ENCODE measurements at places on chromosomes 6 and 20. TPM values are rescaled to one million over a fixed set of nuclear protein-coding genes. Genes with fewer than 3 reads are reported as not detected.

SAMD10 gene
- total RNA-seq: 5.6 TPM

FOXC1 gene
- total RNA-seq: 8.7 TPM

GRCh38 chr6:169529931-169530751 is 171.7 kb downstream of the WDR27 start:
- no peaks in the 10 kb centered on the region for H3K27me3 ChIP-seq
- peak overlapping the region; percentile 68 for H3K27ac ChIP-seq
- peaks cover 32% of the 10 kb centered on the region for H3K4me1 ChIP-seq
- no peak overlapping the region for H3K4me3 ChIP-seq
- no peaks in the 10 kb centered on the region for H3K36me3 ChIP-seq

DNA sequence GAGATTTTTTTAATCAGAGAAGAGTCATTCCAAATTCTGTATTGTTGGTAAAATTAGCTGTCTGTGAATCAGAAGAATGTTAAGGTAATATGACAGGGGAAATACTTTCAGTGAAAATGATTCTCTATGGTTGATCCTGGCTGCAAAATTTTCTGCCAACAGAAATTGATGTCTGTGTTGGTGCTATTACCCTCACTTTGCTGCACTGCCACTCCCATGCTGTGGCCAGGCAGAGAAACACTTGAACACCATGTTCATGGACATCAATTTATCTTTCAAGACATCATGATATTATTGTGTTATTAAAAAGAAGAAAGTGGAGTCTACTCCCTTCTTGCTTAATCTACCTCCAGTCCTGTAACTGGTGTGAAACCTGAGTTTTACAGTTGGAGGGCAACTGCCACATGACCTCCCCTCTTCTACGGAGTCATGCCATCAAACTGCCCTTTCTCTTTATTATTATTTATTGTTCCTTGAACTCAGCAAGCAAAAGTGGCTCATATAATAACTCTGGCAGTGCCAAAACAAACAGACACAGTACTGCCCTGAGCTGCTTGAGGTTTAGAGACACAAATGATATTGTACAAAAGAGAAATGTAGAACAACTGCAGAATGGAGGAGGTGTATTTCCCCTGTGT is 288.0 kb upstream of the JAG1 start:
- no peaks in the 10 kb centered on the region for H3K27me3 ChIP-seq
- no peak overlapping the region for H3K4me3 ChIP-seq
- no peaks in the 10 kb centered on the region for H3K4me1 ChIP-seq
- DNase-seq: no peak
- no peaks in the 10 kb centered on the region for H3K36me3 ChIP-seq

DNA sequence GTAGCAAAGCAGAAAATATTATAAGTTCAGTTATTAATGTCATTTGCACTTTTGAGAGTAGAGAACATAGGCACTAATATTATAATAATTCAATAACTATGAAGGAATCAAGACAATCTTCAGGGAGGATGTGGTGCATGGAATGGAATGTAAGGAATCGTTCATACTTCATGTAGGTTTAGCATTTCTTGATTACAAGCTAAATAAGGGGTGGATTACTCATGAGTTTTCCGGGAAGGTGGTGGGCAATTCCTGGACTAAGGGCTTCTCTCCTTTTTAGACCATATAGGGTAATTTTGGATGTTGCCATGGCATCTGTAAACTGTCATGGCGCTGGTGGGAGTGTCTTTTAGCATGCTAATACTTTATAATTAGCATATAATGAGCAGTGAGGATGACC is 9.1 kb upstream of the BTNL2 start:
- DNase-seq: no peak
- peaks cover 10% of the 10 kb centered on the region for H3K4me1 ChIP-seq
- no peaks in the 10 kb centered on the region for H3K27me3 ChIP-seq
- peak overlapping the region; percentile 29 for H3K4me3 ChIP-seq
- no peaks in the 10 kb centered on the region for H3K36me3 ChIP-seq

GRCh38 chr6:13260101-13260598 is 68.2 kb downstream of the TBC1D7 start:
- H3K4me3 ChIP-seq: no peak overlapping the region
- H3K27ac ChIP-seq: no peak overlapping the region
- no peak for DNase-seq

- peak; percentile 80 for DNase-seq
- H3K27ac ChIP-seq: no peak overlapping the region
- H3K36me3 ChIP-seq: no peaks in the 10 kb centered on the region
These were observed 157.3 kb downstream of the SYCP2 start for GRCh38 chr20:59776059-59776603.

DNA sequence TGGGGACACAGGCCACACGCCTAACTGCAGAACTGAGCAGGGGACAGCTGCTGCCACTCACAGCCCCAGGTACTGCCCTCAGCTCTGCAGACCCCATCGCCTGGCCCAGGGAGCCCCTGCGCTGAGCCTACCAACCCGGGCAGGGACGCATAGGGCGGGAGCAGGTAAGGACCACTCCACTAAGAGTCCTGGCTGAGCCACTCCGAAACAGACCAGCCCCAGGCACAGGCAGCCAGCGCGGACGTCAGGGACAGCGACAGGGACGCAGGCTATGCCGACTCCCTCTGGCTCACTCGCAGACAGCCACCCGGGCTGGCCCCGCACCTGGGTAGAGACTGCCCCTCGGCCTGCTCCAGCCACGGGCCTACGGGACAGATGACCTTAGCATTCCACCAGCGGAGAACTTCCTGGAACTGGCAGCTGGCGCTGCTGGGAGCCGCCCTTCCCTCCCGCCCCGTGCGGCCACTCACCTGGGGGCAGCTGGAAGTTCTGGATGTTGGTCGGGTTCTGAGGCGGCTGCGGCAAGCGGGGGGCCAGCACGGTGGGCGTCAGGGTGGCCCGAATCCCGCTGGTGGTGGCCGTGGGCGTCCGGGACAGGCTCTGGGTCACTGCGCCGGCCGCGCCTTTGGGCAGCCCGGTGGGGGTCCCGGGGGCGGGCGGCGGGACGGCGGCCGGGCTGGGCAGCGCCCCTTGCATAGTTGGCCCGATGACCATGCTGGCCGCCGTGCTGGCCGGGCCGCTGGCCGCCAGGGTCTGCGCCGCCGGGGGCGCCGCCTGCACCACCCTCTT is 1.5 kb downstream of the TAF4 start:
- H3K4me1 ChIP-seq: peaks cover 38% of the 10 kb centered on the region
- H3K4me3 ChIP-seq: peak overlapping the region; percentile 54

KHDRBS2 gene
- total RNA-seq: 0.17 TPM

DNA sequence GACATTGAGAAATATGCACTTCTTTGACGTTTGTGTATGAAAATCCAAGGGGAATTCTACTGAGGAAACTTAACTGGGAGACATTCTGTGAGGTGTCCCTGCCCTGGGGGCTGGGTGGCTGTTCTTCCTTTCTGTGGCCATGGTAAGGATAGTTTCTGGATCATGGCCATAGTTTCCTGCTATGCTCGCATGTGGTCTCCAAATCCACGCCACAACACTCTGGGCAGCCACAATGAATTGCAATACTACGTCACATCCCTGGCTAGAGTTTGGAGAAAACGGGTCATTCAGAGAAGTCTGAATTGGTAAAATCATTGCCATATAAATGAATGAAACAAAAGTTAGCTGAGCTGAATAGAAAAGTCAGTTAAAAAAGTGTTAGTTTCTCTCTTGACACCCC is 230.6 kb downstream of the UTRN start:
- H3K36me3 ChIP-seq: peaks cover 32% of the 10 kb centered on the region
- no peaks in the 10 kb centered on the region for H3K4me1 ChIP-seq
- H3K27ac ChIP-seq: no peak overlapping the region

DNA sequence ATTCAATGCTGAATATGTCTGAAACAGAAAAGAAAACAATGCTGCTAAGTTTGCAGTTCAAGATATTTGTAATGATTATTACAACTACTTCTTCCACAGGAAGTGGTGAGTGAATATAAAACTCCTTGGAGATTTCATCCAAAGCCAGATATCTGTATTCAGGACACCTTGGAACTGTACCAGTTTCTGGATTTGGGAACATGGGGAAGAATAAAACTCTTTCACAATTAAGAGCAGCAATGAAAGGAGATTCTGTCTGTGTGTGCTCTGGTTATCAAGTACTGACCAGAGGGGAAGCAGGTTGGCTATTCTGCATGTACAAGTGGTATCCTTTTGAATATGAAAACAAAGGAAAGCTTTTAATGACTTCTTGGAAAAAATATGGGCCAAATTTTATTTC is 21.1 kb downstream of the ELOVL2 start:
- H3K27me3 ChIP-seq: no peaks in the 10 kb centered on the region
- no peak overlapping the region for H3K27ac ChIP-seq
- H3K4me1 ChIP-seq: peaks cover 18% of the 10 kb centered on the region
- H3K4me3 ChIP-seq: no peak overlapping the region

DNA sequence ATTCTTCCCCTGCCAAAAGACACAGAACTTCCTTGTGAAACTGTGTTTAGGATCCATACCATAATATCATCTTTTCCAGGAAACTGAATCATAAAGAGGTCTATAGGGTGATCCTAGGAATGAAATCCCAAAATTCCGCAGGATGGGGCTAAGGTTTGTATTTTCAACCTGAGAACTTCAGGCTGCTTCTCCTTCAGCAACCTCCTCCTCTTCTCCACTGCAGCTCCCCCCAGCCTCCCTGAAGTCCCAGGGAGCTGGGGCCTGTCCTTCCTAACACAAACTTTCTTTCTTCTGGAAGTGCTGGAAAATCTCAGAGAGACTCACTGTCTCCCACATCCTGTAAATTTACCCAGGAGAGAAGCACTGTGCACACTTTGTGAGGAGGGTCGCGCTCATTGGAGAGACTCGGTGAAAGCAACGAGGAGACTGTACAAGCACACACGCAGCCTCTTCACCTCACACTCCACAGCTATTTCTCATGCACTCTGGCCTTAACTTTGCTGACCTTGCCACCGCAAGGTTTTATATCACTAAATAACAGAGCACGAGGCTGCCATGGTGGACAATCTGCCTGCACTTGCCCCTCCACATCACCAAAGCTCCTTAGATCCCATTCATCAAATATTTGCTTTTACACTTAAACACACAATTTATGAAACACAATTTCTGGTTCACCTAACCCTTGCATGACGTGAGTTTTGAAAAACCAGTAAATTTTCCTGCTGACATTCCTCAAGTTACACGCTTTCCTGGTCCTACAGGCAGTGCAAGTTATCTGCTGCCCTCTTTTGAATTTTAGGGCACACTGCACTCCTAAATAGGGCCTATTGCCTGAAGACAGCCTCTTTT is 14.3 kb downstream of the ID4 start:
- H3K4me3 ChIP-seq: peak overlapping the region; percentile 13
- peak overlapping the region; percentile 74 for H3K27ac ChIP-seq
- peaks cover 34% of the 10 kb centered on the region for H3K4me1 ChIP-seq
- no peaks in the 10 kb centered on the region for H3K36me3 ChIP-seq
- no peaks in the 10 kb centered on the region for H3K27me3 ChIP-seq

- no peak for DNase-seq
- H3K27me3 ChIP-seq: no peaks in the 10 kb centered on the region
- H3K36me3 ChIP-seq: peaks cover 31% of the 10 kb centered on the region
- no peak overlapping the region for H3K4me3 ChIP-seq
- no peak overlapping the region for H3K27ac ChIP-seq
These were observed 70.8 kb downstream of the PTPN1 start for GRCh38 chr20:50580842-50581544.

DNA sequence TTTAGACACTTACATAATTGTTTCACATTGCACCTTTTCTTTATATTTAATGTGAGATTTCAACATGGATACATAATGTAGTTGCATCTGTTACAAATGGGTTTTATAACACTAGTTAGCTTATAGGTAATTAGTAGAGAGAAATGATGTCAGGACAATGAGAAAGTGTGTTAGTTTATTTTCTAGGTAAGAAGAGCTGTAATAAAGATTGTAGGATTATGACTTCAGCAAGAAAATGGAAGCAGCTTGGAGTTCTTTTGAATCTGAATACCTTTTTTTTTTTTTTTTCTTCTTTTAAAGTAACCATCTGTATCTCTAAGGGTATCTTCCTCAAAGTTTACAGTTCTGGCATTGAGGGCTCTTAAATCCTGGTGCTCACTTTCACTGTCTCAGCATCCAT is 35.3 kb downstream of the CD2AP start:
- no peaks in the 10 kb centered on the region for H3K4me1 ChIP-seq
- DNase-seq: no peak
- H3K27ac ChIP-seq: no peak overlapping the region
- H3K4me3 ChIP-seq: no peak overlapping the region
- H3K36me3 ChIP-seq: peaks cover 6% of the 10 kb centered on the region
- no peaks in the 10 kb centered on the region for H3K27me3 ChIP-seq

- no peak for DNase-seq
- H3K36me3 ChIP-seq: no peaks in the 10 kb centered on the region
- H3K4me3 ChIP-seq: no peak overlapping the region
These were observed 213.6 kb upstream of the DTNBP1 start for GRCh38 chr6:15876406-15876805.

GRCh38 chr6:129890164-129890563 is 29.0 kb upstream of the TMEM244 start:
- H3K36me3 ChIP-seq: no peaks in the 10 kb centered on the region
- H3K27me3 ChIP-seq: no peaks in the 10 kb centered on the region
- H3K4me3 ChIP-seq: no peak overlapping the region
- H3K4me1 ChIP-seq: no peaks in the 10 kb centered on the region
- H3K27ac ChIP-seq: no peak overlapping the region
- no peak for DNase-seq

GRCh38 chr6:128784266-128784665 is 98.7 kb upstream of the LAMA2 start:
- no peaks in the 10 kb centered on the region for H3K4me1 ChIP-seq
- no peak for DNase-seq
- H3K36me3 ChIP-seq: no peaks in the 10 kb centered on the region
- H3K27ac ChIP-seq: no peak overlapping the region

DNA sequence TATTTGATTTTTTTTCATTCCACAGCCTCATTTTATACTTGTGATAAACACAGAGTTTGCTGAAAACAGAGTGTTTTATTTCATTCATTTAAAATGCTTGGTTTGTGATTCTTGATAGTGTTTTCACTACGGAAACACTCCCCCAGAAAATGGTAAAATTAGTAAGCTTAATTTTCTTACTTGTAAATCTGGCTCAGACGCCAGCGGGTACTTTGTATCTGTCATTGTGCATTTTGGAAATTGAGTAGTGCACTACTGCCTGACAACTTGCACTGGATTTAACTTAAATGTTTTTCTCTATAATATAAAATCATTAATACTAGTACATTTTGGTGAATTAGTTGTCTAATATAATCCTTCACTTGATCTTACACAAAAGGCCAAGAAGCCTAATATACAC is 37.0 kb upstream of the HINT3 start:
- DNase-seq: no peak
- H3K4me1 ChIP-seq: no peaks in the 10 kb centered on the region
- peaks cover 48% of the 10 kb centered on the region for H3K36me3 ChIP-seq
- H3K27ac ChIP-seq: peak overlapping the region; percentile 16

- H3K4me1 ChIP-seq: no peaks in the 10 kb centered on the region
- no peak overlapping the region for H3K27ac ChIP-seq
- no peak for DNase-seq
- H3K36me3 ChIP-seq: no peaks in the 10 kb centered on the region
- H3K27me3 ChIP-seq: no peaks in the 10 kb centered on the region
These were observed 114.7 kb upstream of the PRL start for GRCh38 chr6:22411376-22412105.

ADGRF5 gene
- 37.8 TPM for total RNA-seq

SLC17A1 gene
- not detected for total RNA-seq

Measured in esophagus muscularis mucosa (tissue), 4 donors.